ENCODE measurements at places on chromosomes 11 and 22.

DNA sequence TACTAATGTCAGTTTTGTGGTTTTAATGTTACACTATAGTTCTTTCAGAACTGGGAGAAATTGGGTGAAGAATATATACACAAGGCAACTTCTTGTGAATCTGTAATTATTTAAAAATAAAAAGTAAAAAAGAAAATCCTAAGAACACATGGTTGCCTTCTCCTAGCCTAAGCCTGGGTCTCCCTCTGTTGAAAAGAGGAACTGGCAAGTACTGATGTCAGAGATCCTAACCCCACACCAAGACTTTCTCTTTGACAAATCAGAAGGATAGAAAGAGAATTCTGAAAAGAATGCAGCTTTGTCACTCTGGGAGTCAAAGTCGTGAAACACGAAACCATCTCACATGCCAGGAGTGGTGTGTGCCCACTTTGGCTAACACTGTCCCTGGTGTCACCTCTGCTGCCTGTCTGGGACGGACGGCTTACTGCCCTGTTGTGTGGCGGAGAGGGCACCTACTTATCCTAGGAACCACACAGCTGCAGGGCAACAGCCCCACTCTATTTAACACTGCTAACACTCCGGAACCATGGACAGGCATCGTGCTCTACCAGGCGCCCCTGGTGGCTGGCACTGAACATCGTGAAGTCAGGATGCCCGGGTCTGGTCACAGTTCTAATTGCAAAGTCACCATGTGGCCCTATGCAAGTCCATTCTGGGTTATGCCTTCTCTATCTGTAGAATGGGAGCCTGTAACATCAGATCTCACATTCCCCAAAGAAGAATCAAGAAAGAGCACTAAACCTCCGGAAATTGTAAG lies 108.7 kb upstream of the CD82 start:
- no peak for DNase-seq

- peak; percentile 46 for DNase-seq
Observed at GRCh38 chr11:57406337-57406904, 16.0 kb upstream of the PRG2 start.

DNA sequence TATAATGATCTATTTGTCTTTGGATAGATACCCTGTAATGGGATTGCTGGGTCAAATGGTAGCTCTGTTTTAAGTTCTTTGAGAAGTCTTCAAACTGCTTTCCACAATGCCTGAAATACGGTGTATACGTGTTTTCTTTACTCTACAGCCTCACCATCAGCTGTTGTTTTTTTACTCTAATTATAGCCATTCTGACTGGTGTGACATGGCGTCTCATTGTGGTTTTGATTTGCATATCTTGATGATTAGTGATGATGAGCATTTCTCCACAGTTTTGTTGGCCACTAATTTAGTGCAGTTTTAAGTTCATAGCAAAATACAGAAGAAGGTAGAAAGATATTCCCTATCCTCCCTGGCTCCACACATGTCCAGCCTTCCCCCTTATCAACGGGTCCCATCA lies 26.3 kb upstream of the VPREB1 start:
- no peak for DNase-seq

- DNase-seq = no peak
Observed at GRCh38 chr11:79094616-79095015, 346.2 kb downstream of the TENM4 start.

- DNase-seq = no peak
Observed at GRCh38 chr11:33633251-33634003, 67.2 kb downstream of the C11orf91 start.

- no peak for DNase-seq
Observed at GRCh38 chr22:43042101-43042780, 27.3 kb upstream of the PACSIN2 start.

DNA sequence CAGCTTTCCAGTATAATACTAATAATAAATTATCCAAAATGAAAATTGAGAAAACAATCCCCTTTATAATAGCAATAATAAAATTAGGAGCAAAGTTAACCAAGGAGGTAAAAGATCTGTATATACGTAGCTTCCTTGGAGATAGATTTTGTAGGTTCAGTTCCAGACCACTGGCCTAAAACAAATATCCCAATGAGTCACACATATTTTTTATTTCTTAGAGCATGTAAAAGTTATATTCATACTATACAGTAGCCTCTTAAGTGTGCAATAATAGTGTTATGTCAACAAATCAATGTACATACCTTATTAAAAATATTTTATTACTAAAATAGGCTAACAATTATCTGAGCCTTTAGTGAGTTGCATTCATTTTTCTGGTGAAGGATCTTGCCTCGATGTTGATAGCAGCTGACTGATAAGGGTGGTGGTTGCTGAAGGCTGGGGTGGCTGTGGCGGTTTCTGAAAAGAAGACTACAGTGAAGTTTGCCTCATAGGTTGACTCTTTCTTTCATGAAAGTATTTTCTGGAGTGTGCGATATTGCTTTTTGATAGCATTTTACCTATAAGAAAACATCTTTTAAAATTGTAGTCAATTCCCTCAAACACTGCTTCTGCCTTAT lies 178.5 kb downstream of the ARHGAP42 start:
- DNase-seq = no peak

- no peak for DNase-seq
Observed at GRCh38 chr11:45820211-45820857, 15.4 kb downstream of the SLC35C1 start.

DNA sequence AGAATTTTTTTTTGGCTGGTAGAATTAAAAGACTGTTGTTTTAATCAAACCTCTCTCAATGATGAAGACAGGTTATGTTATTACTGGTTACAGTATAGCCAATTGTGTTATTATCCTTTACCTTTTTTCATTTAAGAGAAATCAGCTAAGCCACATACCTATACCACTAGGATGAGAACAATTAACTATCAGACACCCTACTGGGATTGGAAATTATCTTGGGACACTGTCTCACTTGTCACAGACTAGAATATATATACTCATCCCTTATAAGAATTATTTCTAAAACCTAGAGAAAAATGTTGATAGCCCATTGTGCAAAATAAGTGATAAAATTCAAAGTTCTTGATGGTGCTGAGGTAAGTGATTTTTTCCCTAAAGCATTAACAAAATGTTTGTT lies at the start of gene OR5AS1:
Gene OR5AS1 (plus strand): TSS at position 301 of the 400 bp plus-strand sequence. CDS start 2,765 bp downstream, outside the sequence.
- DNase-seq = no peak

DNA sequence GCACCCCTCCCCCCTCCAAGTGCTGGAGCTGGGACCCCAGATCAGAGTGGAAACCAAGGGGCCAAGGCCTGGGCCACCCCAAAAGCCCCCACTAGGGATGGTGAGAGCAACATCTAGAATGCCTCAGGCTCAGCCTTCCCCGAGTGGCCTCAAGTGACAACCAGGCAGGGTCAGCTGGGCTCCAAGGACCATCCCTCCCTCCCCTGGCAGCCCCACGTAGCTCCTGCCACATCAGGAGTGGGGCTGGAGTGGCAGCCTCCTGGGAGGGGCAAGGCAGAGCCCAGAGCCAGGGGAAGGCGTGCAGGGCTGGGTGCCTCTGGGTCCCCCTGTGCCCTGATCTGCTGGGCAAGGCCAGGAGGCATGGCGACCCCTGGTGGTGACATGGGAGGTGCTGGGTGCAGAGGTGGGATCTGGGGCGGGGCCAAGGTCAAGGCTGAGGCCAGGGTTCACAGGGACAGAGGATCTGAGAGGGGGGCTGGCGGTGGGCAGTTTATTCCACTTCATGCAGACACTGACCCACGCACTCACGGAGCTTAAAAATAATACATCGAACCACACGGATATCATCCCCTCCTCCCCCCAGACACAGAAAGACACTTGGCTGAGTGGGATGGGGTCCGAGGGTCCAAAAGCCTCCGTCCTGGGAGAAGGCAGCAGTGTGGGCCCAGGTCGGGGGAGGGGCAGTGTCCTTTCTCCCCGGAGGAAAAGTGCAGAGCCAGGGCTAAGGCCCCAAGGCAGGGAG lies 15.8 kb upstream of the EHD1 start:
- peak; percentile 97 for DNase-seq

GRCh38 chr11:102516179-102516578 lies 14.4 kb downstream of the MMP7 start:
- DNase-seq = no peak

DNA sequence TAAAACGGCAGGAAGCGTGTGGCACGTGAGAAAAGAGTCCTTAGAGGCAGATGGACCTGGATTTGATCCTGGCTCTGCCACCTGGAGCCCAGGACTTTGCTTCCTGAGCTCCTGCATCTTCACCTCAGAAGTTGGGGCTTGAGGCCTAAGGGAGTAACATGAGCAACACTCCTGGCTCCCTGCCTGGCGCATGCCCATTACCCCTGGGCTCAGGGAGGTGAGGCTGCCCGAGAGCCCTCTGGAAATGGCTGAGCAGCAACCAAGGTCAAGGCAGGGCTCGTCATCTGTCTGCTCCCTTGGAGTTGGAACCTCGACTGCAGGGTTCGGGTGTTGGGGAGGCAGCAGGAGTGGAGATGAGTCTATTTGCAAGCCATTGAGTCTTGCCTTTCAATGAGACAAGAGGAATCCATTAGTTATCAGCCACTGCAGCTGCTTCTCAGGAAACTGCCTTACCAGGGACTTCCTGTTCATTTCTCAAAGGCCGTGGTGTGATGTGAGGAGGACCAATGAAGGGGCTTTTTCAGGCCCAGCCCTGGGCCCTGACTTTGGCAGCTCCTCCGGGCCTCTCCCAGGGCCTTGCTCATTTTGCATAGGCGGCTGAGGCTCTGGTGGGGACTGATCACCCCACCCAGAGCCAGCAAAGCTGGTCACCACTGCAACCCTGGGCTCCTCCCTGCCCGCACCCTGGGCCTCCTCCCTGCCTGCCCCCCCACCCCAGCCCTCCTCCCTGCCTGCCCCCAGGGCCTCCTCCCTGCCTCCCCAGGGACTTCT lies 6.4 kb downstream of the FADS2 start:
- peak; percentile 29 for DNase-seq

DNA sequence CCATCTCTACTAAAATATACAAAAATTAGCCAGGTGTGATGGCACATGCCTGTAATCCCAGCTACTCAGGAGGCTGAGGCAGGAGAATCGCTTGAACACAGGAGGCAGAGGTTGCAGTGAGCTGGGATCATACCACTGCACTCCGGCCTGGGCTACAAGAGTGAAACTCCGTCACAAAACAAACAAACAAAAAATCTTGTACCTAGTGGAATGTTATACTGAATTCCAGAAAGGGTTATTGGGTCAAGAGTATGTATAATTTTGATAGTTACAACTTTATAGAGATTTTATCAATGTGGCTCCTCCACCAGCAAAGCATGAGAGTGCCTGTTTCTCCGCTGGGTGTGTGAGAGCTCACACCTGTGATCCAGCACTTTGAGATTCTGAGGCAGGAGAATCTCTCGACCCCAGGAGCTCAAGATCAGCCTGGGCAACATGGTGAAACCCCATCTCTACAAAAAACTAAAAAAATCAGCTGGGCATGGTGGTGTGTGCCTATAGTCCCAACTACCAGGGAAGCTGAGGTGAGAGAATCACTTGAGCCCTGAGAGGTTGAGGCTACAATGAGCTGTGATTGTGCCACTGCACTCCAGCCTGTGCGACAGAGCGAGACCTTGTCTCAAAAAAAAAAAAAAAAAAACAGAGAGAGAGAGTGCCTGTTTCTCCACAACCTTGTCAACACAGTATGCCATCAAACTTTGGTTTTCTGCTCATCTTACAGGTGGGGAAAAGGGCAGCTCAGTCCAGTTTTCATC lies 12.7 kb upstream of the FOLR1 start:
- DNase-seq = no peak

DNA sequence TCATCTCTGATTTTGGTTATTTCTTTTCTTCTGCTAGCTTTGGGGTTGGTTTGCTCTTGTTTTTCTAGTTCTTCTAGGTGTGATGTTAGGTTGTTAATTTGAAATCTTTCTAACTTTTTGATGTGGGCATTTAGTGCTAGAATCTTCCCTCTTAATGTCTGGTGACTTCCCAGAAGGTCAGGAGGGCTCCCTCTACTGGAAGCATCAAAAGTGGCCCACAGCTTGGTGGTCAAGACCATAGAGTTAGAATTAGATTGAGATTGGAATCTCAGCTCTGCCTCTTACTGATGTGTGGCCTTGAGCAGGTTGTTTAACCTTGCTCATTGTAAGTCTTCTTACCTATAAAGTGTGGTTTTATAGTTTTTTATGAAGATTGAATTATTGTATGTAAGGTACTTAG lies 99.3 kb downstream of the FDX1 start:
- DNase-seq = no peak

DNA sequence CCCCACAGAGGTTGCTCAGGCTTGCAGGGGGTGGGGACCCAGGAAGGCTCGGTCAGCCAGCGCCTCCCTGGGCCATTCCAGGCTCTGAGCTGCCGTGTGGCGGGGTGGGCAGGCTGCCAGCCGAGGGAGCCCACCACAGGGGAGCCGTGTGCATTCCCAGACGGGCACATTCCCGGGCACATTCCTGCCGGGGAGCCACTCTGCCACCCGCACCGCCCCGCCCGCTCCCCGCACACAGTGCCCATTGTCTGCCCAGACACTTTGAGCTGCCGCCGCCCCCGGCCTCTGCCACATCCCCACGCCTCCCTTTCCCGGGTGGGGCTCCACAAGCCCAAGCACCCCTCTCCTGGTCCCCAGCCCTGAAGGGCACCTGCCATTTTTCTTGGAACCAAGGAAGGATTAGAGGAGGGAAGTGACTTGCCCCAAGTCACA lies 27.4 kb downstream of the RPL3 start:
- DNase-seq = no peak

- no peak for DNase-seq
Observed at GRCh38 chr11:128165572-128165971, 421.8 kb downstream of the ETS1 start.

- DNase-seq = no peak
Observed at GRCh38 chr11:27612932-27613880, 87.0 kb downstream of the BDNF start.

DNA sequence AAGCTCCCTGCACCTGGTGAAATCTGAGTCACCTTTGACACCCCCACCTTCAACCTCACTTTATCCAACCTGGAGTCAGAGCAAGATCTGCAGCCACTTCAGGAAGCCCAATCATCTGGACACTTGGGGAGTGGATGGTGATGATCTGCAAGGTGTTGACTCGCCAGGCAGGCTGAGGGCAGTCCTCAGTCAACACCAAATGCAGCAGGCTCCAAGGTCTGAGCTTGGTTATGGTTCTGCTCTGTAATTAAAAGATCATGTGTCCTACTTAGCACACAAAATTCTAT lies 446.9 kb downstream of the BRD1 start:
- DNase-seq = no peak

DNA sequence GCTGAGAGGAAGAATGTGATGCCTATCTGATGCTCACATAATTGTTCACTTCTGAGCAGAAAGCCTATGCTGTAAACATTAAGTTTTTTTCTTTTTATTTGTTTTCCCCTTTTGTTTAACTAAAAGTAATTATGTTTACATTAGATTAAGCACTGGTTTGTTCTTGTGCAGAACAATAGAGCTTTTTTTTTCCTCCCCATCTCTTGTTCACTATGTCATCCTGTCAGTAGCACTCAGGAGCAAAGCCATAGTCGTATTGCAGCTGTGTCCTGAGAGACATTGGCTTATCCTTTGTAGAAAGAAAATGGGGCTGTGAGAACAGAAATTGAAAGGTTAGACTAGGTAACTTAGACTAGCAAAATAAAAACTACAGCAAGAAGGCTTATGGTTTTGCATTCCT lies 301.8 kb upstream of the RAG2 start:
- DNase-seq = no peak

DNA sequence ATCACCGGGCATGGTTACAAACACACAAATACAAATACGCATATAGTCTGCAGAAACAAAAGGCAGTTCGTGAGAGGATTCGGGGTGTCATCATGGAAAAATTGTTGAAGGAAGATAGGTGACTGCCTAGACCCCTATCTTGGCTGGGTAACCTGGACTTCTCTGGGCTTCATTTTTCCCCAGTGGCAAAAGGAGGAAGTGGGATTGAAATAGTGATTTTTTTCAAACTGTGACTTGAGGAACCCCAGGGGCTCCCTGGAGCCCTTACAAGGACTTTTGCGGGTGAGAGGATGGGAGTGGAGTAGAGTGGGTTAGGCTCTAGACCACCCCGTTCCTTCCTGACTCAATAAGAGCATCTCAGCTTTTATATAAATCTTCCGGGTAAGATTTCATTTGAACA lies 1.0 kb upstream of the ELF5 start:
- DNase-seq = no peak

Measured in activated CD4-positive, alpha-beta T cell treated with anti-CD3 and anti-CD28 coated beads, Interleukin-2, amount 50 U/mL, for 48 hours (primary cell).